ENCODE measurements at places on chromosomes 7 and 10.
A peak's percentile ranks its signal among the peaks of the same experiment; 100 is the strongest.

GRCh38 chr7:132103718-132104117, 472.6 kb downstream of the PLXNA4 start:
- DNase-seq = no peak

DNA sequence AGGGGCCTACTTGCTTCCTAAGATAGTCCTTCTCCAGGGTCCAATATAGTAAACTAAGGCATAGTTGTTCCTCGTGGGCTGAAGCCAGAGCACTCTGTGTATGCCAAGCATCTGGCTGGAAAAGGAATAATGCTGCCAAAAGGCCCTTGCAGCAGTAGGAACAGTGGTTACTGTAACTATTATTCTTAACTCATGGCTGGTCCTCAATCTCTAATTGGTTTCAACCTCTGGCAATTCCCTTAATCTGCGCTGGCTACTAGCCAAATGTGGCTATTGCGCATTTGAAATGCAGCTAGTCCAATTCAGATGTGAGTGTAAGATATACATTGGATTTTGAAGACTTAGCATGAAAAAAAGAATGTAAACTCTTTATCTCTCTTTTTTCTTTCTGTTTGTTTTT, 27.8 kb upstream of the LBX1 start:
- no peak for DNase-seq

DNA sequence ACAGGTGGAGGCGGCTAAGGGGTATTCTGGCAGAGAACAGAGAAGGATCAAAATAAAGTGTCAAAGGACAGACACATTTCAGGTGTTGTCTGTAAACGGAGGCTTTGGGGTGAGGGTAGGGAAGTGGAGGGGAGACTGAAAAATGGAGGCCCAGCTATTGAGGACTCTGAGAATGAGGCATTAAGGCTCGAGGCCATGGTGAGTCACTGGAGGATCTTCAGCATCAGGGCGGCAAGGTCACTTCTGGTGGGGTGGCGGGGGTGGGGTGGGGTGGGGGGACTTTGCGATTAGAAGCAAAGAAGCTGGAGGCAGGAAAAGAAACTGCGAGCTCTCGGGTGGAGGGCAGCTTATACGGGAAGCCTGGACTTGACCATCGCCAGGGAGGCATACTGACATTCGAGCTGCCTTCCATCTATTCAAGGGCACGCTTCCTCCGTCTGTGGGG, 58.4 kb upstream of the PCGF5 start:
- DNase-seq = peak; percentile 6

- DNase-seq = no peak
Measured at GRCh38 chr7:156163747-156164146, 351.5 kb upstream of the SHH start.

DNA sequence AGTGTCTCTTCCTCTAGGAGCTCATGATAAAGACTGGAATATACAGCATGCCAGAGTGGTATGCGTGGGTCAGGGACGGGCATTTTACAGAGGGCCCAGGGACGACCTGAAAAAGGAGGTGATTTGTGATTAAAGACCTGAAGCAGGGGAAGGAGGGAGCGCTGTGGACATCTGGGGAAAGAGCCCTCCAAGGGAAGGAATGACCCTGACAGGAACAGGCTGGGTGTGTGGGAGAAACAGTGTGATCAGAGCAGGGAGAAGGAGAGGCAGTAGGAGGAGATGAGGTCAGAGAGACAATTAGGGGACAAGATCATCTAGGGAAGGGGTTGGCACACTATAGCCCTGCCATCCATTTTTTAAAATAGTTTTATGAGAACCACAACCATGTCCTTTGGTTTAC, 3.4 kb upstream of the RASSF4 start:
- DNase-seq = no peak

Data from effector memory CD4-positive, alpha-beta T cell (primary cell).